Activated CD4-positive, alpha-beta T cell treated with anti-CD3 and anti-CD28 coated beads, Interleukin-2, amount 10 ng/mL, durations not matched to agents 7 days and 5 days (primary cell): ENCODE measurements at places on chromosomes 1 and 21.

DNA sequence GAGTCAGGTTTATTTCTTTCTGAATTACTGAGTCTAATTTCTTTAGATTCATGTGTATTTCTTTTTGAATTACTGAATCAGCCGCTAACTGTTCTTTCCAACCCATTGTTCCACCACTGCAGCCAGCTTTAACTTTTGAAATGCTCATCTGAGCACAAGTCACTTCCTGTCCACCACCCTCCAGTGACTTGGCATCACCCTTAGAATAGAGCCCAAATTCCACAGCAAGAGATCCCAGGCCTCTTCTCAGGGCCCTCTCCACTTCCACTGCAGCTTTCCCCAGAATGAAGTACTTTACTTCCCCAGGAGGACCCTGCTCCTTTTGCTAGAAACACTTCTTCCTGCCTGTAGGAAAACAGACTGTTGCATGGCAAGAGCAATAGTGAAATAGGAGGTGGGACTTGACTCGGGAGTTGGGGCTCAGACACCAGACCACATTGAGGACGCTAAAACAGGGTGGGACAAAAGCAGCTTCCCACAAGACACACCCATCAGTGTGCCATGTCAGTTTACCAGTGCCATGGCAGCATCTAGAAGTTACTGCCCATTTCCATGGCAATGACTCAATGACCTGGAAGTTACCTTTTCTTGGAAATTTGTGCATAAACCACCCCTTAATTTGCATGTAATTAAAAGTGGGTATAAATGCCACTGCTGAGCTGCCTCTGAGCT, 56.5 kb upstream of the ADAR start:
- no peak for DNase-seq

- DNase-seq = no peak
Measured at GRCh38 chr1:75126611-75127101, 7.5 kb upstream of the LHX8 start.

GRCh38 chr1:22412932-22413727, 38.5 kb upstream of the ZBTB40 start:
- no peak for DNase-seq

DNA sequence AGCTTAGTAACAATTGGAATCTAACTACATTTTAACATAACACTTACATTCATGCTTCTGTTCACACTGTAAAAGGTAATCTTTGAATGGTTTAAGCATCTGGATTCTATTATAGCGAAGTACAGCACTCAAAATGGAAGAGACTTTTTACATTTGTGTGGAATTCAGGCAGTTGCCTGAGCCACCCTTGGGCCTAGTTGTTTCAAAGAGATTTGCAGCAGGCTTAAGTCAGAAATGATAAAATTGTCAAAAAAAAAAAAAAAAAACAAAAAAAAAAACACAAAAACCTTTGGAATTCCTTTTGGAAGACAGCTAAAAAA, 199.9 kb downstream of the LYPLAL1 start:
- DNase-seq = no peak

DNA sequence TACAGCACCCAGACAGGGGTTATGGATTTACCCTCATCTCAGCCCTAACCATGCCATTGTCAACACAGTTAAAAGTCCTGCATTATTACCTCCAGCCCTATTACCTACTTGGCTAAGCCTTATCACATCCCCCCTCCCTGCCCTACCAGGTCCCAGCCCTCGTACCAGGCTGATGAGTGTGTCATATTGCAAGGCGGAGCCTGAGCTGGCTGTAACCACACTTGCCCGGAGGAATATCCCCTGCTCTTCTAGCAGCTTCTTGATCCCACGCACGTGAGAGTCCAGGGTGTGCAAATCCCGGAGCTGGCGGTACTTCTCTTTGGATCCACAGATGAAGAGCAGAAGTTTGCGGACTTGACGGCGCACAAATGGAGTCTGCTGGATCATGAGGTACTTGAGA, 87.4 kb downstream of the UBR4 start:
- DNase-seq = no peak

DNA sequence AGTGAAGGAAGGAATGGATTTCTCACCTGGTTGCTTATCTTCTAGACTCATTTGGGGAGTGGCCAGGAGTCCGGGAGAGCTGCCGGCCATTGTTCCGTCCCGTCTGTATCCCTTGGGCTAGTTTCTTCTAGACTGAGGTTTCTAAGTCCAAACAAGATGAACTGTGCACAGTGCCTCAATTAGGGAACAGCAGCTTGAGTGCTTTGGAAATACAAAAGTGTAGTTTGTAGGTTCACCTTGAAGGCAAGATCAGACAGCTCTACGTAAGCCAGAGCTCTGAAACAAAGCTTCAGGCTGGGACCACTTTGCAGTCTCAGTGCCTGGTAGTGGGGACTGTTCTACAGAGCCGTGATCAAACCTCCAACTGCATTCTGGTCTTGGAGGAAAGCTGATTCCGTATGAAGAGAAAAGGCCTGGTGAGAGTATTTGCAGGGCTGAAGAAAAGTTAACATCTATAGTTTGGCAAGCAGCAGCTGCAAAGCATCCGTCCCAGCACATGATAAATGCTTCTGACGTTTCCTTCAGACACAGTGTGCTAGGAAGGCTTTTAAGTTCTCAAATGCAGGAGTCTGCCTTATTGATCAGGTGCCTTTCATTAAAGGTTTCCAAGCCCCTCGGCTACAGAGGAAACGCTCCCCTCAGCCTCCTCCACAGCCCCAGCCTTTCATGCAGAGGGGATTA, 432.8 kb downstream of the KIF26B start:
- DNase-seq = no peak

- no peak for DNase-seq
Measured at GRCh38 chr1:23699280-23700179, 7.9 kb downstream of the RPL11 start.

DNA sequence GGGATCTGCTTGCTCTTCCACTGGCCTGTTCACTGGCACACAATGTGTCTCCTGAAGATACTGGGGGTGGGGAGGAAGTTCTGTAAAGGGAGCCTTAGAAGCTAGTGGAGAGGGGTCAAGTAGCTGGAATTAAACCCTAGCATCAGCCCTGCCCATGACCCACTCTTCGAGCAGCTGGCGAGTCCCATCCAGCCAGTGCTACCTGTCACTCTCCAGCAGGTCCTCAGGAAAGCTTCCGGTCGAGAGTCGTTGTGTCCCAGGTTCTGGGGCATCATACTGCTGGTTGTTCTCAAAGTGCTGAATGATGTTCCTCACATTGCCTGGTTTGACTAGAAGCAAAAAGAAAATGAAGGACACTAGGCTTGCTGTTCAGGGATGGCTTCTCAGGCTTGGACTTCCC, 30.9 kb downstream of the LRRC71 start:
- no peak for DNase-seq

GRCh38 chr1:243469497-243469896, 213.7 kb downstream of the SDCCAG8 start:
- no peak for DNase-seq

DNA sequence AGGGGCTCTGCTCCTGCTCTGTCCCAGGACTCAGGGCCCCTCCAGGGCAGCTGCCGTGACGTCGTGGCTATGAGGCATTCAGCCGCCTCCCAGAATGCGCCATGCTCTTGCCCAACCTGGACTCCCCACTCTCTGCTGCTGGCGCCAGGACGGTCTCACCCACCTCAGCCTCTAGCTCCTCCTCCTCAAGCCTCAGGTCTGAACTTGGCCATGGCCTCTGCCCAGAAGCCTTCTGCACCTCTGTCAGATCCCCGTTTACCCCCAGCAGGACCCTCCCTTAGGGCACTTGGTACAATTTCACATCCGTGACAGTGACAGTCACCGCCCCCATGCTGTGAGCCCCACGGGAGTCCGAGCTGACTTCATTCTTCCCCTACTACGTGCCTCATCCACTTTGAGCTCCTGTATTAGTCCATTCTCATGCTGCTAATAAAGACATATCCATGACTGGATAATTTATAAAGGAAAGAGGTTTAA, 4.9 kb downstream of the CSTB start:
- no peak for DNase-seq

GRCh38 chr1:168469690-168470089, 74.1 kb downstream of the XCL2 start:
- peak; percentile 29 for DNase-seq

DNA sequence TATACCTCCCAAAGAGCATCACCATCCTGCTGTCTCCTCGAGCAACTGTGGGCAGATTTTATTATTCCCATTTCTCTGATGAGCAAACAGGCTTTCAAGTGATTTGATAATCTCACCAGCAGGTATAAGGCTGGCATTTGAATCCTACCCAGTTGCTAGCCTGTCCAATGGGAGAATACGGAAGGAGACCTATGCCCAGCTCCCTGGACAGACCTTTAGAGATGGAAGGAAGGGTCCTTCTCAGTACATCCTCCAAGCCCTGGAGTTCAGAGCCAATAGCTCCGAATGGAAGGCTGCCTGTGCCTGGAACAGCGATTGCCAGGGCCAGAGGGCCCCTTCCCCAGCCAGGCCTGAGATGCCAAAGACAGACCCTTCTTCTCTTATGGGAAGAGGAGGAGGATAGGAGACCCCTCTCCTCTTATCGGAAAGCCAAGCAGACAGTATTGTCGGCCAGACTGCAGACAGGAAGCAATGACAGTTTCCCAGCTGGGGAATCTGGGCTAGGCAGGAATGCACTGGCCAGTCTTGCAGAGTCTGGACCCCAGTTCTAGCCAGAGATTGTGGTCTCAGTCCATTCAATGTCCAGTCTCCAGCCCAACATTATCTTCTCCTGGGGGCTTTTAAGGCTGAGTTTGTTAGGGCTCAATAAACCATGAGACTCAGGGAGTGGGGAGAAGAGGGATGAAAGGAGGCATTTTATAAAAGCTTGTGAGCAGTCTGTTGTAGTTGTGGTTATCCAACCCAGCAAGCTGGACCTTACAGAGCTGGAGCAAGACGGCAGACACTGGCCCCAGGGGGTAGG, 2.0 kb downstream of the IFFO2 start:
- no peak for DNase-seq

- DNase-seq = no peak
Measured at GRCh38 chr1:55632058-55632457, 416.9 kb upstream of the USP24 start.

DNA sequence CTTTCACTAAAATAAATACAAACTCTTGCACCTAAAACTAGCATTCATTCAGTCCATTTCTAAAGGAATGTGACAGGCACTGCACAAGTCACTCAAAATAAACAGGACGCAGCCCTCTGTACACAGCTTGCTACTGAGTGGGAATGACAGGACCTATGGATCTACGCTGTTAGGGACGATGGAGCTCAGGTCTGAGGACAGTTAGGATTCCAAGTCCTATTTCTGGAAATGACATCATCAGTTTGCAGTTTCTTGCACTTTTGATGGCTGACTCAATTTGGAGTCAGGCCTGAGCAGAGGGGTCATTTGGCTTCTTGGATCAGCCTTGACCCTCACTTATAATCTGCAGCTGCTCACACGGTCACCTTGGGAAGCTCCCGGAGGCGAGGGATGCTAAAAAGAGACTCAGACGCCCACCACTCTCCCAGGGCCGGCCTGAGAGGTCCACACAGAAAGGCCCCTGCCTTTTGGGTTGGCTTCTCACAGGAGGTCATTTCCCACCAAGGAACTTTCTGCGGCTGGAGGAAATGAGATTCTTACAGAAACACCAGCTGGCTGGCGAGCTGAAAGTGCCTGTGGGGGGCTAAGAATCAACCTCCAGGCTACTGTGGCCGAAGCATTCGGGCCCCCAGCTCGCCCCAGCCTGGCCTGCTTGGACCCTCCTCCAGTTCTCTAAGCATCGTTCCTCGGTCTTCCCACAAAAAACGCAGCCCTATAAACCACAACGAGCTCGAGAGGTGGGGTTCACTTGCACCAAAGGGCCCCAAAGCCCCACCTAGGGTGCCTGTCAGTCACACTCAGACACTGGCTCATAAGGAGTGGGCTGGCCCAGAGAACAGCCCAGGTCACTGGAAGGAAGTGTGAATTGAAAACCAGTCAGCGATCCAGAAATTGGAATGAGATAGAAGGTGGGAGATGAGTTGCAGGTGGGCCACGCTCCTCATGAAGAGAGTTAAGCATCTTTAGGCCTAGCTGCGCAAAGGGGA, 8.9 kb upstream of the PDE9A start:
- no peak for DNase-seq

DNA sequence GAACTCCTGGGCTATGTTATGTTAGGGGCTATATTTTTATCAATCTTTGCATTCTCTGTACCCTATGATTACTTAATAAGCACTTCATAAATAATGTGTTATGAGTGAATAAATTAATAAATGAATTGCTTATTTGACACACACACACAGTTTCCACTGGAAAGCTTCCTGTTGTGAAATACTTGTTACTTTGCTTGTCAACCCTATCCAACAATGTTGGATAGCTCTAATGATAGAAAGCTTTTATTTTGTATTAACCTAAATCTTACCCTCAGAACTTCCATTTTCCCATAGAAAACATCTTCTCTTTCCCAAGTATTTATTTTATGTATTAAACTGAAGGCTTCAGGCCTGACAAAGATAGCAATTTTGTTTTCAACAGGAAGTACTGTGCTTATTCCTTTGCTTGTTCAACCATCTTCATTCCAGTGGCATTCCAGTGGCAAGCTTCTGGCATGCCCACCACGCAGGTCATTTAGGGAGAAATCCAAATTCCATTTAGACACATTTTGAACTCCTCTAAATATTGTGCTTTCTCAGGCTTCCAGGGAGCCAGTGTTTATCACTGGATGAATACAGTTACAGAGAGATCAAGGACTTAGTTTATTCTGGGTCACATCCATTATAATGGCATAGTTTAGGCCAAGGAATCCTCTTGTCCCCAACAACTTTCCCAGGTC, 134.4 kb downstream of the TGFB2 start:
- DNase-seq = no peak

- no peak for DNase-seq
Measured at GRCh38 chr1:156858959-156859522, at the start of gene INSRR. Gene INSRR (minus strand): TSS chr1:156859117. CDS start chr1:156858621, 496 bp downstream.

GRCh38 chr1:171418546-171418945, 66.8 kb upstream of the PRRC2C start:
- no peak for DNase-seq

- DNase-seq = no peak
Measured at GRCh38 chr1:215636258-215636965, 69.3 kb downstream of the KCTD3 start.

DNA sequence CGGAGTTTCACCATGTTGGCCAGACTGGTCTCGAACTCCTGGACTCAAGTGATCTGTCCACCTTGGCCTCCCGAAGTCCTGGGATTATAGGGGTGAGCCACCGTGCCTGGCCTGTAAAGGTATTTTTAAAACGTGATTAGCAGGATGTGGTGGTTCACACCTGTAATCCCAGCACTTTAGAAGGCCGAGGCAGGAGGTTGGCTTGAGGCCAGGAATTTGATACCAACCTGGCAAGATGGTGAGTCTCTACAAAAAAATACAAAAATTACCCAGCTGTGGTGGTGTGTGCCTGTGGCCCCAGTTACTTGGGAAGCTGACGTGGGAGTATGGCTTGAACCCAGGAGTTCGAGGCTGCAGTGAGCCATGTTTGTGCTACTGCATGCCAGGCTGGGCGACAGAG, 43.3 kb upstream of the SOD1 start:
- no peak for DNase-seq

- DNase-seq = no peak
Measured at GRCh38 chr1:227546059-227546458, 17.3 kb upstream of the ZNF678 start.

- DNase-seq = no peak
Measured at GRCh38 chr1:6048179-6048867, 2.6 kb downstream of the KCNAB2 start.
